Cortex of kidney (tissue), 1 donor: ENCODE measurements at places on chromosomes 7 and 10.

DNA sequence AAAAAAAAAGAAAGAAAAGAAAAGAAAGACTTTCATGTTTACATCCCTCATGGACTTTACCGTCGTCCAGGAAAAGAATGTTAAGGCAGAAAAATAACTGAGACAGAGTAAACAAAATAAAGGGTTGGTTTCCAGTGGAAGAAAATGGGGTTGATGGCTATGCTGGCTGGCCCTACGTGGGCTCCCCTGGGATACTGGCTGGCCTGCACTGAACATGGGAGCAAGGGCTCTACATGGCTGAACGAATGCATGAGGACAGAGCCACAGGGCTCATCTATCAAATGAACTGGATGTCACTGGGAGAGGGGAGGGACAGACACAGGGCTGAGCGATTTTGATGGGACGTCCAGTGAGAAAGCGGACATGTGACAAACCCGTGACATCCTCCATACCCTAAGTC, 2.5 kb upstream of the UCMA start:
- no peak for DNase-seq

DNA sequence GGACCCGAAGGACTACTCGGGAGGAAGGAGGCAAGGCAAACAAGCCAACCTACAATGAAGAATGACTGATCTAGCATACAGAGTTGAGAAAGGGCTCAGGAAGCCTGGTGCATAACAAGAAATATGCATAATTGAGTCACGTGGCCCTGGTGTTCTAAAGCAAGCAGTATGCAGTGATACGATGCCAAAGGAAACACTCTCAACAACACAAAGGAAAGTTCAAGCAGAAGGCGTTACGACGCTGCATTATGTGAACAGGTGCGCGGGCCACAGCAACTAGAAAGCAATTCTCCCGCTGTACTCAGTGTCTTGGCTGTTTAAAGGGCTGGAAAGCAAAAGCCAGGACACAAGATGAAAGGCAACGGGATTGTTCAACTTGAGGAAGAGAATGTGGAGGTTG, 100.8 kb downstream of the PRTFDC1 start:
- no peak for DNase-seq

DNA sequence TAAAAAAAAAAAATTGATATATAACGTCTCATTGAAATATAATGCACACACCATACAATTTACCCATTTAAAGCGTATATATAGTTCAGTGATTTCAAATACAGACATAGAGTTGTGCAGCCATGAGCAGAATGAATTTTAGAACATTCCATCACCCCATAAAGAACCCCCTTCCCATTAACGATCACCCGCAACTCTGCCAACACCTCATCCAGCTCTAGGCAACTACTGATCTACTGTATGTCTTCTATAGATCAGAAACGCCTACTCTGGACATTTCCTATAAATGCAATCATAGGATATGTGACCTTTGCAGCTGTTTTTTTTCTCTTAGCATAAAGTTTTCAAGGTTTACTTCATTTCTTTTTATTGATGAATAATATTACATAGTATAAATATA, 33.4 kb upstream of the GPAM start:
- DNase-seq = no peak

DNA sequence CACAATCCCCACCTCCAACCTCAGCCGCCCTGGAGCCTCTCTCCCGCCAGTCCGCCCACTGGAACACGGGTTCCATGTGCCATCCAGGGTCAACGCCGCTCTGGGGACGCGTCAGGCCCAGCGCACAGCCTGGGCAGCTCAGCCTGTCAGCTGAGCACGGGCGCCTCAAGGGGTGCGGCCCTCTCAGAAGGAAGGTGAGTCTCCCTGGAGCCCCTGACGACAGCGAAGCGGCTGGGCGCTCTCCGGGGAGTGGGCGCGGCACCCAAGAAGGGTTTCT, 1.2 kb upstream of the SLC18A3 start:
- DNase-seq = no peak

GRCh38 chr10:59557052-59557451, 152.6 kb downstream of the SLC16A9 start:
- no peak for DNase-seq

GRCh38 chr7:141074162-141074991, 513 bp downstream of the TMEM178B start:
- DNase-seq = no peak

DNA sequence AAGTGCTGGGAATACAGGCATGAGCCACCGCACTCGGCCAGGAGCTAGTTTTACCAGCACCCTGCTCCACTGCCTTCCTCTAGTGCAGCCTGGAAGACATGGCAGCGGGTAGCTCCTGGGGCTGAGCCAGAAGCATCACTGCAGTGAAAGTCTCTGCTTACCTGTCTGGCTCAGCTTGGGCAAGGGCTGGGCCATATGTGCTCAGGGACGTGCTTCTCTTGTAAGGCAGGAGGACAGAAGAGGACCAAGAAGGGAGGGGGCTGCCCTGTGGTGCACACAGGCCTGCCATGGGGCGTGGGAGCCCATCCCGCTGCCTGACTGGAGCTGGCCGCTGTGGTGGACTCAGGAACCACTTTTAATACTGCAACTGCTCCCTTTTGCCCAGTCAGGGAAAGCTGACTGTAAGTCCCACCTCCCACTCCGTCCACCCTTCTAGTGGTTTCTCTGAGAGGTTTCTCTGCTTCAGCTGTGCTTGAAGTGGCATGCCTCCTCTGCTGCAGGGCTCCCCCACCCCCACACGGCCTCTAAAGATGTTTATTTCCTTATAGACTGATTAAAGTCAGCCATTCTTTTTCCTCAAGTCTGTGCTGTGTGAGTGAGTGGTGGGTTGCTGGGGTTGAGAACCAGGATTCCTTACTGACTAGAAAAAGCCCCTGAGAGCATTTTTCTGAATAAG, 25.3 kb upstream of the C10orf95 start:
- DNase-seq = no peak

DNA sequence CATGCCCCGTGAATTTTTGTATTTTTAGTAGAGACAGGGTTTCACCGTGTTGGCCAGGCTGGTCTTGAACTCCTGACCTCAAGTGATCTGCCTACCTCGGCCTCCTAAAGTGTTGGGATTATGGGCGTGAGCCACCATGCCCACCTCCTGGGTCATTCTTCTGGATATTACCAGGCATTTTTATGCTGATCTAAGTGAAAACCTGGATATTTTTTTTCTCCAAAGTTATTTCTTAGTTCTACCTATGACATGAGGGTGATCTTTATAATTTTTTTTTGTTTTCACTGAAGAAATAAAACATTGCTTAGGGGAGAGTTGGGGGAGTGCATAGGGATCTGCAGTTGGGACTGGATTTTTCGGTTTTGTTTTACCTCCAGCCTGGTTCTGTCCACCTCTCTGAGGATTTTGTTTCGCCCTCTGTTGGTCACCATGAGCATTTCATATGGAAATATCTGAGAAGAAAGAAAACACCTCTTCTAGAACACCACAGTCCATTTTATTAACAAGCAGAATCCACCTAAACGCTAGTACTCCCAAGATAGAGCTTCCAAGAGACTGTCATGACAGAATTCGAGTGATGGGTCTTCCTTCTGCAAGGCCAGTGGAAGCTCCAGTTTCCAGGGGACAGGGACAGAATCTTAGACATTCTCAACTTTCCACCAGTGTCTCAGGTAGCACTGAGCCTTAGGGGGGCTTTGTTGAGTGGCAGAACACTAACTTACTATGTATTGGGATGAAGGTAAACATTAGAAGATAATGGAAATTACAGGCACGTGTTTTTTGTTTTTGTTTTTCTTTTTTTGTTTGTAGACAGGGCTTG, 33.4 kb upstream of the AFAP1L2 start:
- DNase-seq = no peak

GRCh38 chr7:40765639-40766038, 630.8 kb downstream of the SUGCT start:
- no peak for DNase-seq

DNA sequence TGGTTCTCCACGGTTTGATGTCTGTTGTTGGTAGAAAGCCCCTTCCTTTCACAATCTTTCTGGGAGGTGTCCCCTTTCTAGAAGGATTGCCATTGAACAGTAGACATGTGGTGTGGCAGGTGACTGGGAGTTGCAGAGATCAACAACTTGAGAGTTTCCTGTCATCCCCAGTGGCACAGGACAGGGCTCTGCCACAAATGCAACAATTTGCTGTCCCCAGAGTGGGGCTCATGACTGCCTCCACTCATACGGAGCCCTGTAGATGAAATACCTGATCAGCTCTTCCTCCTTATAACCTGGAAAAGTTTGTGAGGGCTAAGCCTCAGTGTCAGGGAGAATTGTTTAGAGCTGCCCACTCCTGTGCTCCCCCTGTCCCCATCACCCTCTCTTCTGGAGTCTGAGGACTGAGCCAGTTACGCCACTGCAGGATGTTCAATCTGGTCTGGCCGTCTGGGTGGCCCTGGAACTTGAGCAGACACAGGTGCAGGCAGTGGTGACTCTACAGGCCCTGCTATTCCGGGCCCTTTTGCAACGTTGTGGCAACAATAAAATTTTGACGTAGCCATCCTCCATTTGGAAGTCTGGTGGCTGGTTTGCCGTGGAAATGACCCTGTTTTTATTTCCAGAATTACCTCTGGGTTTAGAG, 6.5 kb downstream of the DBNL start:
- no peak for DNase-seq

DNA sequence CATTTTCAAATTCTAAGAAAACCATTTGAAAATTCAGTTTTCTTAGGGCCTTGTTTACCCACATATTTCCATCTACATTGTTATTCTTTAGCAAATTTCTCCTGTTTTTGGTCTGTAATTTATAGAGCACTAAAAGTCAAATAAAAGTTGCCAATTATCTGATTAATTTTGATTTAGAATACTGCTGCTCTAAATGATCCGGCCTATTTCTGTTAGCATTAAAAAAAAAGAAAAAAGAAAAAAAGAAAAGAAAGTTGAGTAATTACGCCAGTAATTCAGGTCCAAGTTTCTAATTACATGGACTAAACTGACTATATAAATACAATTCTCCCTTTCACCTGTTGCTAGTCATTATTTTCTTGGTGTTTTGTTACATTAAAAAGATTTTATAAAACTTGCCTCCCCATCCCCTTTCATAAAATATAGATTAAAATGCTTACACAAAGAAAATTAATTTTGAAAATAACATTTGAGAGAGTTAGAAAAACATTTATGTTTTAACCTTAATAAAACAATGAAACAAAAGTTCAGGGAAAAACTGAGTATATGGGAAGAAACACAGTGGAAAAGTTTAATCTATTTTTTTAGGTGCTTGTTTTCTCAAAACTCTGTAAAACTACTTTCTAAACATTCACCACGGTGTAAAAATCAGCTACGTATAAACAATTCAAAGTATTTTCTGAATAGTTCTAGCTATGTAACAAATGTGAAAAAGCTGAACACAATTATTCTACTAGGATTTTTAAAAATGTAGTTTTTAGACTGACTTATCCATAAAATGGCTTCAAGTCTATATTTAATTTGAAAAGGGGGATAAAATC, 6.8 kb upstream of the COMMD3 start:
- no peak for DNase-seq

GRCh38 chr7:91239171-91239604, 25.0 kb upstream of the FZD1 start:
- no peak for DNase-seq

DNA sequence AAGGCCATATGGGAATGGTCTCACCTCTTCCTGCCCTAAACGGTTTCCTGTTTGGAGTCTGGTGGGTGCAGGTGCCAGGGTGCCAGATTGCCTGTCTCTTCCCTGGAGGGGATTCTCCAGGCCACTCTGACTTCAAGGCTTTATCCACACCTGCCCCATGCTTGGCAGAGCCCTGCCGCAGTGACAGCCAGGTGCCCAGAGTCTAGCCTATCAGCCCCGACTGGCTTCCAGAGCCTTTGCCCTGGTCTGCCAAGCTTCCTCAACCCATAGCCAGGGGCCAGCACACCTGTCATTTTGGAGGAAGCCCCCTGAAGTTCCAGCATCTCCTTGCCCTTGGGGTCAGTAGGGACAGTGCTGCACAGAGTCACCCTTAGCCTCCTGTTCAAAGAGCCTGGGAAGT, 21.6 kb downstream of the TBATA start:
- DNase-seq = no peak

GRCh38 chr10:30116041-30116491, 56.7 kb upstream of the JCAD start:
- DNase-seq = no peak

DNA sequence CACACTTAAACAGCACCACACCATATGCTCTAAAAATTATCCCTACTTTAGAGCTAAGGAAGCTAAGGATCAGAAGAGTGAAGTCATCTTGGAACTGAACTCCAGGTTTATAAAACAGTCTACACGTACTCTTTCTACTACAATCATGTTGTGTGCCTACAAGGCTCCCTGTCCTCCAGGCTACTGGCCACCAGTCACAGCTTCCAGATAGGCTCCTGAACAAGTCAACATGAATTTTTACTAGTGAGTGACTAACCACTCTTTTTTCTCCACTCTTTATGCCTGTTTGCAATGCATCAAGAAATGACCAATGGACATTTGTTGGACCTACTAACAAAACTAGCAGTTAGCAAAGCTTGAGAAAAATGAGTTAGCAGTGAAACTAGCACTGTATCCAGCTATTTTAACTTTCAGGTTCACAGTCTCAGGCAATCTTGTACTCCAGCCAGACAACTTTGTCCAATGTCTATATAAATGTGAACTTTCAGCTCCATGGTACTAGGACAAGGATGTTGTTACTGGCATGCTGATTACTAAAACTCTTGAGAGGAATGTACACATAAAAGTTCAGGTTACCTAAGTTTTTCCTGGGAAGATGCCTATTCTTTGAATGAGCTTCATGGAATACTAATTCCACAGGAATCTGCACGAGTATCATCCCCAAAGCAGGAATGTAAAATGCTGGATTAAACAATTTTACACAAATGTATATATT, 180.0 kb downstream of the BTAF1 start:
- DNase-seq = no peak

DNA sequence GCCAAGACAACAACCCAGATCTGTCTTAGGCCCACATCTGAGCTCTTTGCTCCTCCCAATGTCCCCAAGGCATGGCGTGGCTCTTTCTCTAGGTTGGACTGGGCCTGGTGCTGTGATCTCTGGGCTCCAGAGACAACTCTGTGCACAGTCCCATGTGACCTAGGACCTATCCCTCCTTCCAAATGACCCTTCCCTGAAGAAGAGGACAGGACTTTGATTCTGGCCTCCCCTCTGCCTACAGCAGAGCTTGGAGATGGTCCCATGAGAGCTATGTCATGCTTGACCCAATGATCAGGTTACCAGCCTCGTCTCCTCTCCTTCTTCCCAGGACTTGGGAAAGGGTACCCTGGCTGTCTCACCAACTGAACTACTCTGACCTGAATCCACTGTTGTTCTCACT, 296.3 kb upstream of the GALNT17 start:
- DNase-seq = no peak
